ENCODE measurements at places on chromosomes 2 and 18. TPM values are rescaled to one million over a fixed set of nuclear protein-coding genes. Genes with fewer than 3 reads are reported as not detected.

ASPRV1 gene
- 2.0 TPM for total RNA-seq

ASTL gene
- not detected for total RNA-seq

TXNDC2 gene
- not detected for total RNA-seq

ANKRD30B gene
- total RNA-seq: 3.3 TPM

Measured in frontal cortex (tissue), 4 donors.